Stimulated activated CD8-positive, alpha-beta memory T cell treated with anti-CD3 and anti-CD28 coated beads, Interleukin-7, amount 100 ng/mL, for 1 hour (primary cell): ENCODE measurements at places on chromosomes 4 and X.

- no peak for DNase-seq
Observed at GRCh38 chrX:35842674-35843073, 44.5 kb downstream of the MAGEB16 start.

DNA sequence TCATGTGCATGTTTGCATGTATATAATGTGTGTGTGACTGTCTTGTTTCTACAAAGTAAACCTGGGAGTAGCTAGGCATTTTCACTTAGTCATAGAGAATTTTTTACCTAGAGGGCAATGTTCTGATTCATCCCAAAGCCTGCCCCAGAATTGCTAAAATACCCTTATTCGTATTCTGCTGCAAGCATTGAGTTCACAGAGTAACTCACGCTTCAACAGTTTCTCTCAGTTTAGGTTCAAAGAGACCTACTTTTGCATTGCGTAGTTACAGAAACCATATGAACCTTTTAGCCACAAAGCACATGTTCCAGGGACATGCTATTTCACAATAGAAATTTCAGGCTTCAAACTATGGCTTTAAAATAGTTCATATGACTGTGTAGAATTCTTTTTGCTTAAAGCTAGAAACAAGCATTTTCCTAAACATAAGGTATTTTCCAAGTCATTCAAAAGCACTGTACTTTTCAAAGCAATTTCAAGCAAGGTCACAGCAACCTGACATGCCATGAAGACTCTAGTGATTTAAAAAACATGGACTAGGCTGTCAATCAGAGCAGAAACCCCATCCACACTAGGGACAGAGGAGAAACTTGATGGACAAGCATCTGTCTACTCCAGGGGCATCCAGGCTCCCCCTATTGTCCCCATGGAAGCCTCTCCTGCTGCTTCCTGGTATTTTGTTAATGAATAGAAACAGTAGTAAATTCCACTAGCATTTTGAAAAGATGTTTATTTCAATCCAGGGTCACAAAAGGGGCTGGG, 81.5 kb upstream of the MAPK10 start:
- no peak for DNase-seq

DNA sequence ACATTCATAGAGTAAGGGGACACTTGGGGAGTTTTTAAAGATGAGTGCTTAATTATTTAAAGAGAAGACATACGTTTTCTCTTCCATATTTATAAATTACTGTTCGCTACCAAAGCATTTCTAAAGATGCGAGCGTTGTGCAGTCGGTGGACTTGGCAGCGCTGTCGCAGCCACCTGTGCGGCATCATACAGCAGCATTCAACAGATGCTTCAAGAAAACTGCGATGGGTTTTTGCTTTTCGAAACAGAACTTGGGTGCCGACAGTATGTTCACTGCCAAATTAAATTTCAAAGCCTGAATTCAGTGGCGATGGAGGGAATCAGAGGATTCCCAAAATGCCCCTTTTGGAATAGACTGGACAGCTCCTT, 1.6 kb upstream of the HTR2C start:
- no peak for DNase-seq

DNA sequence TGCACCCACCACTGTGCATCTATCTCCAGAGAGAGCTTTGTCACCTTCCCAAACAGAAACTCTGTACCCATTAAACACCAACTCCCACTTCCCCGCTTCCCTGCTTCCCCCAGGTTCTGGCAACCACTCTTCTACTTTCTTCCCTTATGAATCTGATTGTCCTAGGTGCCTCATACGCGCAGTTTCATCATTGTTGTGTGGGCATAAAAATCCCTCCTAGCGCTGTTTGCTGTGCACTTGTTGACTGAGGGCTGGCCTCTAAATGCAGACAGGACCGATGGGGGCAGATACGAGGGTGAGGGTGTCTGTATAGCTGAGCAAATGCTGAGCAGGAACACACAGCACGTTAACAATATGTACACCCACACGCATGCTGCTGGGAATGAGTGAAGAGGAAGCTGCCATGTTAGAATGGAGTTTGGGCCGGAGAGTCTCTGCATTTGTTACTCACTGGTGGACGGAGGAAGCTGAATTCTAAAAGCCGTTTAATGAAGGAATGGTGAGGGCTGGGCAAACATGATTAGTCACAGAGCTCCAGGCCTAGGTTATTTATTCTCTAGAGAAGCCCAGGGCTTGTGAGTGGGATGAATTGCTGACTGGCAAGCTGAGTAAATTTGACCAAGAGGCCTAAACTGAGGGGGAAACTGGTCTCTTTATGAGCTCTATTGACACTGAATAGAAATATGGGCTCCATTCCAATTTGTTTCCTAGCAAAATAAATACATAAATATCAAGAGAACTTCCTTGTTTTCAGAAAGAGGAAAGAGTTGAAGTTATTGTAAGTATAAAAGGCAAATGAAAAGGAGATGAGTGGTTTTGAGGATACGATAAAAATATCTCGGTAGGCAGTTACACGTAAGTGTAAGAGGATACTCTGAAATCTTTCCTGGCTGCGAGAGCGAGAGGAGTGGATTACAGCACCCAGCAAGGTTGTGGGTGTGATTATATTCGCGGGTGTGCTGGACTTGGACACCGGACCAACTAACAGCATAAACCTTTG, 95.9 kb upstream of the RPS6KA3 start:
- no peak for DNase-seq

DNA sequence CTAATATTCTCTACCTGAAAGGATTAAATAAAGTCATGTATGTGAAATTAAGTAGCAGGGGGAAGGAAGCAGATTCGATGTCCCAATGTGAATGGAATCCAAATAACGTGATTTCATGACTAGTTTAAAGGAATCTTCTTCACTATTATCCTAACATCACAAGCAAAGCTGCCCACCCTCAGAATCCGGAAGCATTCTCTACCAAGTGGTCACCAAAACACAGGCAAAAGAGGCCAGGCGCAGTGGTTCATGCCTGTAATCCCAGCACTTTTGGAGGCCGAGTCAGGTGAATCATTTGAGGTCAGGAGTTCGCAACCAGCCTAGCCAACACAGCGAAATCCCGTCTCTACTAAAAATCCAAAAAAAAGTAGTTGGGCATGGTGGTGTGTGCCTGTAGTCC, 212.9 kb downstream of the LDB2 start:
- no peak for DNase-seq

GRCh38 chrX:96707804-96708203, 23.2 kb downstream of the DIAPH2 start:
- no peak for DNase-seq

GRCh38 chr4:127965803-127966175, 583 bp downstream of the ABHD18 start:
- DNase-seq, result peak; percentile 30

DNA sequence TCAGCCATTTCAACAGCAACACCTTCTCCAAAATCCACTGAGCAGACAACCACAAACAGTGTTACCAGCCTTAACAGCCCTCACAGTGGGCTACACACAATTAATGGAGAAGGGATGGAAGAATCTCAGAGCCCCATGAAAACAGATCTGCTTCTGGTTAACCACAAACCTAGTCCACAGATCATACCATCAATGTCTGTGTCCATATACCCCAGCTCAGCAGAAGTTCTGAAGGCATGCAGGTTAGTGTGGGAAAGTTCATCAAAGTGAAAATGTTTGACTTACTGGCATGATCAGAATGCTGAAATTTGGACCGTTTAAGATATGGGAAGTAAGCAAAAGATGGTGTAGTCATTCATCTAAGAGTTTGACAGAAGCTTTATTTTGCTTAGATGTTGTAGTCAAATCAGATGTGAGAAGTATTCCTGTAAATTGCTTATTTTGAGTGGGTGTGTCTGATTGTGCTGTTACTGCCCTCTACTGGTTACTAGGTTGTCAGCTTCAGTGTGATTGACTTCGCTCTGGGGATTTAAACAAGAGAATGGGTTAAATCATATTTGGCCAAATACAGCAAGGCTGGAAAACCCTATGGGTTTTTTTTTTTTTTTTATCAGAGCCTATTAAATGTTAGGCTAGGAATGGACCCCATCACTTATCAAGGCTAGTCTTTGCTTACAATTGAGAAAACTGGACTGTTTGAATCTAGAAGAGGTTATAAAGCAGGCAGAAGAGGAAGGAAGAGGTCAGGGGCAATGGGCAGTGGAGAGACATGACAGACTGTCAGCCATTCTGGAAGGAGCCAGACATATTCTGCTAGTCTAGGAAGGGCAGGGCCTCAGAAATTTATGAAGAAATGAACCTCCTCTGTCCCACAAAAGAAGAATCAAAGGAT, 130.3 kb downstream of the DIPK2B start:
- DNase-seq, result no peak

DNA sequence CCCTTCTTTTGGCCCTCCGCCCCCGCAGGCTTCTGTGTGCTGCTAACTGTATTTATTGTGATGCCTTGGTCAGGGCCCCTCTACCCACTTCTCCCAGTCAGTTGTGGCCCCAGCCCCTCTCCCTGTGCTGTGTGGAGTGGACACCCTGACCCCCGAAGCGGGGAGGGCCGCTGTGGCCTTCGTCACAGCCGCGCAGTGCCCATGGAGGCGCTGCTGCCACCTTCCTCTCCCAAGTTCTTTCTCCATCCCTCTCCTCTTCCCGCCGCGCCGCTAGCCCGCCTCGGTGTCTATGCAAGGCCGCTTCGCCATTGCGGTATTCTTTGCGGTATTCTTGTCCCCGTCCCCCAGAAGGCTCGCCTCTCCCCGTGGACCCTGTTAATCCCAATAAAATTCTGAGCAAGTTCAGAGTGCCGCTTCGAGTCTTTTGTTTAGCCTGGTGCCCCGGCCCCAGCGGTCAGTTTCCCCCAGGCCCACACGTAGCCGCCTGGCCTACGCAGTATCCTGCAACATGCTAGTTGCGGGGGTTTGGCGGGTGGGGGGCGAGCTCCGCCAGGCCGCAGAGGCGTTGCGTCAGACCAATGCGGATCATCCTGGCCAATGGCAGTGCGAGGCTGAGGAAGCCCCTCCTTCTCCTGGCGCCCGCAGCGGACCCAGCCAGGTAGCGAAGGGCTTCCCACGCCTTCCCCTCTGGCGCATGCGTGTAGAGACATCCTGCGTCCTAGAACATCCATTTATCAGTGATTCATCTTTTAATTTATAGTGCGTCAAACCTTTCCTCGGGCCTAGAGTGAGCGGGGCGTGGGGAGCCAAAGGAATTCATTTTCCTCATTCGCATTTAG, 5.6 kb upstream of the KANTR start:
- DNase-seq, result no peak

DNA sequence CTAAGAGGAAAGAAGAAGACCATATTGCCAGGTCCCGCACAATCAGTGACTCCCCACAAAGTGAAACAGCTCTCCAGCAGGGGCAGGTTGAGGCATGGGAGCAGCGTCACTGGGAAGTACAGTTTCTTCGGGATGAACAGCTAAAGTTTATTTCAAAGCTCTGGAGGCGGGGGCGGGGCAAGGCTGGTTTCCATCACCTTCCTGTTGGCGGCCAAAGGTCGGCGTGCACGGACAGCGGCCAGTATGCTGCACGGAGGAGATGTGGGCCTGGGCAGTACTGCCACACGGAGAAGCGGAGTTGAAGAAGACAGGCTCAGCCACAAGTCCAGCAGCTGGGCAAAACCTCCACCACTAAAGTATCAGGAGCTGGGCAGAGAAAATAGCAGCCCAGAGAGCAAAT, 951 bp upstream of the ZNF518B start:
- no peak for DNase-seq

DNA sequence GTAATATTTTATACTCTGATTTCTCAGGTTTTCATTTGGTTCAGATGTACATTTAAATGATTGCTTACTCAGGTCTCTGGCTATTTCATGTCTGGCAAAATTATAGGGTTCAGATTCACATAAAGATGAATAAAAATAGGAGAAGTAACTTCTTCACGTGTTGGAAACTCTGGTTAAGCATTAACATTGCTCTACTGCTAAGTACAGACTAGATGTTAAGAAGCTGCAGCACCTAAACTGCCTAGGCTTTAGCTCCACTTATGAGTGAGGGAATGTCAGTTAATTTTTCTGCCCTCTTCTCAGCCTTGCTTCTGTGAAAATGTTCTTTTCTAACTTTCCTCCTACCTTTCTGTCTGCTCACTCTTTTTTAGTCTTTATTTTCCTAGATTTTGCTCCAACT, 361.2 kb downstream of the ARAP2 start:
- no peak for DNase-seq

GRCh38 chr4:163808011-163808410, 313.5 kb downstream of the TMA16 start:
- no peak for DNase-seq

DNA sequence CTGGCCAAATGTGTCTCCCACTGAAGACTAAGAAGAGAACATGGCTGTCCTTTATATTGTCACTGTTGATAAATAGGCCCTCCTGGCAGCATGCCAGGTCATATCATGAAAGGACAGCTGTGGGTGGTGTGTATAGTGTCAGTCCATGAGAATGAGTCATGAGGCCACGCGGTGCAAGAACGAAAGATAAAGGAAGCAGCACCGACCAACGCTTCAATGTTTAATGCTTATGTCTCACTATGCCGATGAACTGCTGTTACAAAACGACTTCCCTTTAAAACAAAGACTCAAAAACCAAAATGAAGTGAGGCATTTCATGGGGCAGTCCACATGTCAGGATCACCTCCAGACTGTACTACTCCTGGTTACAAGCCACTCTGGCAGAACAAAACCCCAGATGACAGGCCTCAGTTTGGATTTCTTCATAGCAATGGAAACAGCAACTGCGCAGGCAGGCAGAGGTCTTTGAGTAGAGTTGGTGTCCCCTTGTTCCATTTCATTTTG, 5.2 kb upstream of the TCEANC start:
- DNase-seq, result no peak

- DNase-seq, result no peak
Observed at GRCh38 chrX:115902995-115903394, 267.5 kb upstream of the AGTR2 start.

DNA sequence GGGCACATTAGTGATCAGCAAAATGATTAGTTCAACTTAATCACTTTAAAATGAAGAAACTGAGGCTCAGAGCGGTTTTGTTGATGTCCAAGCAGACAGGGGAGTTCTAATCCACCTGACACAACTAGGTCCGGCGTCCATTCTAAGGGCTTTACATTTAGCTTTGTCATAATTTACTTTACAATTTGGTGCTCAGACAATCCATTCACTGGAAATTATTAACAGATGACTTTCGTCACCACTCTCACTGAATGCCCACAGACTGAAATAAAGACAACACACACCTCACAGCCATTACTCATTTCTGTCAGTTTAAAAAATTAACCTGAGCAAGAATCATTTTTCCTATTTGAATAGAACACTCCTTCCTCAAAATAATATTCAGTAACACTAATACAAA, 10.8 kb downstream of the NR3C2 start:
- no peak for DNase-seq

DNA sequence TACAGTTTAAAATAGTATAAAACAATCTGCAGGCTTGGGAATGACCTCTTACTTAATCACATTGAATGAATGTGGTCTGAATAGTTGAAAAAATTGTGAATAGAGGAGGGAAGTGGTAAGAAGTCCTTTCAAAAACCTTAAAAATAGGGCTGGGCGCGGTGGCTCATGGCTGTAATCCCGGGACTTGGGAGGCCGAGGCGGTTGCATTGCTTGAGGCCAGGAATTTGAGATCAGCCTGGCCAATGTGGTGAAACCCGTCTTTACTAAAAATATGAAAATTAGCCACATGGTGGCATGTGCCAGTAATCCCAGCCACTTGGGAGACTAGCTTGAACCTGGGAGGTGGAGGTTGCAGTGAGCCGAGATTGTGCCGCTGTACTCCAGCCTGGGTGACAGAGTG, 36.5 kb downstream of the HERC3 start:
- no peak for DNase-seq
